ENCODE measurements at places on chromosomes 16 and 17.
A peak's percentile ranks its signal among the peaks of the same experiment; 100 is the strongest.

DNA sequence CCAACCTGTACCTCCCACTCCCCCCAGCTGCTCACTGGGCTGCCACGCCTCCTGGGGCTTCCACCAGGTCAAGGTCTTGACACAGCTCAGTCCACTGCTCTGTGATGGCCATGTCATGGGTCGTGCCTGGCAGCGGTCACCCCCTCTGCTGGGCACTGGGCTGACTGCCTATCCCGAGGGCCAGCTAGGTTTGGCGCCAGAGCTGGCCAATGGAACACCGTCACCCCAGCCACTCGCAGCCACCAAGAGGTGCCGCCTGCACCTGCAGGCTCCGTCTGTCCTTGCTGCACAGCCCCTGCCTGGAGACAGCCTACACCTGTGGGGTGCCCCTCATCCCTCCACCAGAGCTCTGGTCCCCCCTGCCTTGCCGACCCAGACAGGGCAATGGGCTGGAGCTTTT, 4.5 kb upstream of the RAB40C start:
- DNase-seq: no peak
- no peak overlapping the region for H3K4me3 ChIP-seq
- H3K4me1 ChIP-seq: peaks cover 11% of the 10 kb centered on the region
- H3K27me3 ChIP-seq: no peaks in the 10 kb centered on the region
- peaks cover 7% of the 10 kb centered on the region for H3K36me3 ChIP-seq

GRCh38 chr17:40448639-40449261, 5.5 kb downstream of the IGFBP4 start:
- no peaks in the 10 kb centered on the region for H3K27me3 ChIP-seq
- peak overlapping the region; percentile 52 for H3K4me3 ChIP-seq
- peak; percentile 29 for DNase-seq
- H3K36me3 ChIP-seq: peaks cover 62% of the 10 kb centered on the region
- H3K4me1 ChIP-seq: peaks cover 45% of the 10 kb centered on the region

DNA sequence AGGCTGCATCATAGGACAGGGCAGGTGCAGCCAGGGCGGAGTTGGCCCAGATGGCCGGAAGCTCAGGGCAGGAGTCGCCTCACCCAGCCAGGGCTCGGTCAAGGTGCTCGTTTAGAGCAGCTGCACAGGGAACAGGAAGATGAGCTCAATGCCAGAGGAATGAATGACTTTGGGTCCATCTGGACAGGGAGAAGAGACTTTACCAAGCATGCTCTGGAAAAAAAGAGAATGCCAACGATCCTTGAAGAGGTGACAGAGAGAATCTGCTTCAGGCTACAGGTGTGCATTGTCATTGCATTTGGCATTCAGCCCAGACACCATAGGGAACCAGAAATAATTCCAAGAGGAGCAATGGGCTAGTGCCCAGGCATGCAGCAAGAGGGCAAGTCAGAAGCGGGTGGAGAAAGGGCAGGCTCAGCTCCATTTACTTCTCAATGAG, 6.7 kb upstream of the MPP3 start:
- no peak overlapping the region for H3K27ac ChIP-seq
- DNase-seq: no peak

GRCh38 chr17:19718613-19719354, 2.4 kb upstream of the SLC47A2 start:
- no peak for DNase-seq
- H3K4me3 ChIP-seq: no peak overlapping the region
- H3K27me3 ChIP-seq: peaks cover 22% of the 10 kb centered on the region
- H3K36me3 ChIP-seq: no peaks in the 10 kb centered on the region
- no peaks in the 10 kb centered on the region for H3K4me1 ChIP-seq
- no peak overlapping the region for H3K27ac ChIP-seq

DNA sequence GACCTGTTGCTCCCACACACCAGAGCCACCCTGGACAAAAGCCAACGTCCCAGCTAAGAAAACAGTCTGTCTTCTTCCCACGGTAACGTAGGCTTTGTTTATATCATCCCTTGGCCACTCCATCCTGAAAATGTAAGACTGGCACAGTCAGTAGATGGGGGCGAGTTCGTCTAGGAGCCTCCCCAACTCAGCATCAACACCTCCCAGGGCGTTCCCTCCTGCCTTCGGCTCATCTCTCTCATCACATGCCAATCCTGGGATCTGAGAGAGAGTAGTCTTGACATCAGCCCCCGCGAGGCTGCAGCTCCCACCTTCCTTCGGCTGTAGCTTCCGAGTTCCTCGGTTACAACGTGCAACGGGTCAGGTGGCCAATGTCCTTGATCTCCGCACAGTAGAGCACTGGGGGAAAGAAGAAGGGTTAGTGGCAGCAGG, 894 bp downstream of the RNF227 start:
- peaks cover 22% of the 10 kb centered on the region for H3K36me3 ChIP-seq
- peak overlapping the region; percentile 61 for H3K4me3 ChIP-seq
- peak; percentile 72 for DNase-seq
- H3K27ac ChIP-seq: peak overlapping the region; percentile 26
- H3K27me3 ChIP-seq: no peaks in the 10 kb centered on the region

DNA sequence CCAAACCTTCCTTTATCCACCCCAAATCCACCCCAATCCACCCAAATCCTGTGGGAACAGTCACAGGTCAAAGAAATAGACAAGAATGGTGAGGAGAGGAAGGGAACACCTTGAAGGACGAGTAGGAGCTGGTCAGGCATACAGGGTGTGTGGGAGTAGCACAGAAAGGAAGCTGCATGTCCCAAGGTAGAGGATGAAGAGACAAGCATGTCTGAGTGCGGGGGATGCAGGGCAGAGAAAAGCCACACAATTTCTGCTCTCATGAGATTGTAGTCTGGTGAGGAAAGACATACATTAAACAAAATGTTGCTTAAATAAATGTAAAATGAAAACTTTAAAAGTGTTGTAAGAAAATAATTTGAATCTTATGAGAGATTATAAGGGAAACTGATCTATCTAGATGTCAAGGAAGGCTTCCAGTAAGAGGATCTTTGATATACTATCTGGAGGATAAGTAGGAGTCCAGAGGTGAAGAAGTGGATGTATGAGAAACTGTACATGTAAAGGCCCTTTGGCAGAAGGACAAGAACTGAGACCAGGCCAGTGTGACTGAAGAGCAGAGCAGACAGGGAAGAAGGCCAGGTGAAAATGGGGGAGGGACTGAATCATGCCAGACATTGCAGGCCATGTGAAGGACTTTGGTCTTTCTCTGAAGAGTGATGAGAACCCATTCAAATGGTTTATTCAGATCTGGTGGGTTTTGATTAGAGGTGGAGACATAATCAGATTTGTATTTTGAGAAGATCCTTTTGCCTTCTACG, 18.6 kb downstream of the TMEM98 start:
- H3K27me3 ChIP-seq: peaks cover 2% of the 10 kb centered on the region
- no peak overlapping the region for H3K4me3 ChIP-seq
- no peak for DNase-seq
- H3K27ac ChIP-seq: no peak overlapping the region

- H3K27me3 ChIP-seq: no peaks in the 10 kb centered on the region
- H3K27ac ChIP-seq: no peak overlapping the region
- DNase-seq: no peak
- peaks cover 6% of the 10 kb centered on the region for H3K36me3 ChIP-seq
Measured at GRCh38 chr16:14672403-14672971, 21.6 kb downstream of the PLA2G10 start.

GRCh38 chr17:58189436-58190146, 2.9 kb upstream of the EPX start:
- H3K27ac ChIP-seq: no peak overlapping the region
- no peaks in the 10 kb centered on the region for H3K4me1 ChIP-seq
- H3K4me3 ChIP-seq: no peak overlapping the region
- DNase-seq: peak; percentile 81

GRCh38 chr16:25108054-25108453, 3.5 kb upstream of the LCMT1 start:
- no peak for DNase-seq
- H3K36me3 ChIP-seq: no peaks in the 10 kb centered on the region
- H3K4me1 ChIP-seq: peaks cover 5% of the 10 kb centered on the region
- no peak overlapping the region for H3K4me3 ChIP-seq
- H3K27me3 ChIP-seq: no peaks in the 10 kb centered on the region
- H3K27ac ChIP-seq: no peak overlapping the region

GRCh38 chr16:1530883-1531637, 2.4 kb upstream of the TMEM204 start:
- H3K27me3 ChIP-seq: no peaks in the 10 kb centered on the region
- H3K36me3 ChIP-seq: peaks cover 2% of the 10 kb centered on the region
- H3K27ac ChIP-seq: no peak overlapping the region
- DNase-seq: peak; percentile 43
- H3K4me3 ChIP-seq: no peak overlapping the region

DNA sequence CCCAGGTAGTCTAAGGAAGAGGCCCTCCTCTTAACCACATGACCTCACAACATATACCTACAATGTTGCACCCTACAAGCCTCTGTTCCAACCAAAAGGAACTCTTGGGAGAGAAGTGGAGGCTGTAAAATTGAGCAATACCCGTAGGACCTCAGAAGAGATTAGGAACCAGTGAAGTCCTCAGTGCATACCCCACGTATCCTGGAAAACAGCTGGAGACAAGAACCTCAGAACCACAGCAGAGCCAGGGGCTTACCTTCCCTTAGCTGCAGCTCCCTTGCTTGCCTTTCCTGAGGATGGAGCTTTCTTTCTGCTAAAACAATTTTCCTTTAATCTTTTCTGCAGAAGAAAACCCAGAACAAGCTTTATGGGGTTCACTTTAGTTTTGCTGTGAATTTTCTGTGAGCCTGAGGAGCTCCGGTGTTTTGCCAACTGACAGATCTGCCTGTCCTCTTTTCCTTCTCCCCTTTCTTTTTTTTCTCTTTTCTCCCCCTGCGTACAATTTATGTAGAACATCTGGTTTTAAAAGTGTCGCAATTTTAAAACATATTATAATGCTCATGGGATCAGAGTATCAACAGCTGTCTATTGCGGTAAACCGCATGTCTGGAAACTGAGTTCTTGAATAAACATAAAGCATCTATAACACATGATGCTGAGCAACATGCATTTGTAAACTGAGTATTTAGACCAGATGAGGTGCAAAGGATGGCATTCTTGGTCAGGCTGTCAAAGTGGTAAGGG, 226.4 kb upstream of the MAF start:
- H3K4me3 ChIP-seq: no peak overlapping the region
- no peaks in the 10 kb centered on the region for H3K4me1 ChIP-seq
- H3K36me3 ChIP-seq: no peaks in the 10 kb centered on the region
- H3K27ac ChIP-seq: no peak overlapping the region
- DNase-seq: no peak

DNA sequence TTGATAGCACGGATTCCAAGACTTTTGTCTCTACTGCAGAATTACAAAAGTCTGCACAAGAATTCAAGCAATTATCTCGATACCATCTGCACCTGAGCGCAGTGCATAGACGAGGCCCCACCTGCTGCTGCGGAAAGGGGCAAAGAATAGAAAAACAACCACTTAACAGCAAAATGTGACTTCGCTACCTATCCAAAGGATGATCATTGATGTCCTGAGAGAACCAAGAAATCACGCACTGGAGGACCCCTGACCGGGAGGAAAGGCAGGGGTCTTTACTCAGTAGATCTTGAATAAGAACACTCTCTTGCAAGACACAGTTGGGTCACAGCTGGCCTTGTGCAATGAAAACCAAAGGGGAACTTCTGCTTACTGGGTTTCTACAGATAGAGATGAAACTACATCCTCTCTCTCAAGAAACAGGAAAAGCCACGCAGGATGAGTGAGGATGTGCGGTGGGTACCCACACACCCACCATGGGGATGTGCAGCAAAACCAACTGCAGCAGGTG, 147.4 kb upstream of the RPH3AL start:
- no peaks in the 10 kb centered on the region for H3K36me3 ChIP-seq
- H3K4me1 ChIP-seq: peaks cover 9% of the 10 kb centered on the region
- H3K27ac ChIP-seq: no peak overlapping the region

DNA sequence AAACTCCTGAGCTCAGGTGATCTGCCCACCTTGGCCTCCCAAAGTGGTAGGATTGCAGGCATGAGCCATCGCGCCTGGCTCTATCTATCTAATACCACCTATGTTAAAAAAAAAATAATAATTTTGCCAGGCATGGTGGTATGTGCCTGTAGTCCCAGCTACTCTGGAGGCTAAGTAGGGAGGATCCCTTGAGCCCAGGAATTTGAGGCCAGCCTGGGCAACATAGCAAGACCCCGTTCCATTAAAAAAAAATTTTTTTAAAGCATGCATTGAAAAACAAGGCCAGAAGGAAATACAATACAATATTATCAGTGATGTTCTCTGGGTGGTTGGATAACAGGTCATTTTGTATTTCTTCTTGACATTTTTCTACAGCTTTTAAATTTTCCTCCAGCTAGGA, 45.2 kb upstream of the HELZ start:
- no peaks in the 10 kb centered on the region for H3K27me3 ChIP-seq
- H3K27ac ChIP-seq: no peak overlapping the region
- no peak overlapping the region for H3K4me3 ChIP-seq
- peaks cover 3% of the 10 kb centered on the region for H3K4me1 ChIP-seq

DNA sequence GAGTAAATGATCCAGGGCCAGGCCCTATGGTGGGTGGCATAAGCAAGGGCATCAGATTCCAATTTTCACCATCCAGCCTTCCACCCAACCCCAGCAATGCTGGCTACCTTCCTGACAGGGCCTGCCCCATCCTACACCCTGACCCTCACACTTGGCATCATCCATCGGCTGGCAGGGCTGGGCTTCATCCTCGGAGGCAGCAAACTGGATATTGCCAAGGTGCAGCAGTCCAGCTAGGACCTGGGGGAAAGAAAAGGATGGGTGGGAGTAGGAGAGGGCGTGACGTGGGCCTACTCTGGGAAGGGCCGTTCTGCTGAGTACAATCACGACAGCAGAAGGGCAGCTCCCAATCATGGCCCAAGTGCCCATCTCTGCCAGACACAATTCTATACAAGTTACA, 23.5 kb downstream of the MYO19 start:
- H3K4me1 ChIP-seq: no peaks in the 10 kb centered on the region
- no peak overlapping the region for H3K4me3 ChIP-seq
- peaks cover 43% of the 10 kb centered on the region for H3K36me3 ChIP-seq
- no peak for DNase-seq
- H3K27me3 ChIP-seq: no peaks in the 10 kb centered on the region

GRCh38 chr17:74569020-74570003, 2.0 kb upstream of the CD300H start:
- H3K36me3 ChIP-seq: no peaks in the 10 kb centered on the region
- no peak overlapping the region for H3K27ac ChIP-seq
- DNase-seq: peak; percentile 58
- no peak overlapping the region for H3K4me3 ChIP-seq
- no peaks in the 10 kb centered on the region for H3K27me3 ChIP-seq

DNA sequence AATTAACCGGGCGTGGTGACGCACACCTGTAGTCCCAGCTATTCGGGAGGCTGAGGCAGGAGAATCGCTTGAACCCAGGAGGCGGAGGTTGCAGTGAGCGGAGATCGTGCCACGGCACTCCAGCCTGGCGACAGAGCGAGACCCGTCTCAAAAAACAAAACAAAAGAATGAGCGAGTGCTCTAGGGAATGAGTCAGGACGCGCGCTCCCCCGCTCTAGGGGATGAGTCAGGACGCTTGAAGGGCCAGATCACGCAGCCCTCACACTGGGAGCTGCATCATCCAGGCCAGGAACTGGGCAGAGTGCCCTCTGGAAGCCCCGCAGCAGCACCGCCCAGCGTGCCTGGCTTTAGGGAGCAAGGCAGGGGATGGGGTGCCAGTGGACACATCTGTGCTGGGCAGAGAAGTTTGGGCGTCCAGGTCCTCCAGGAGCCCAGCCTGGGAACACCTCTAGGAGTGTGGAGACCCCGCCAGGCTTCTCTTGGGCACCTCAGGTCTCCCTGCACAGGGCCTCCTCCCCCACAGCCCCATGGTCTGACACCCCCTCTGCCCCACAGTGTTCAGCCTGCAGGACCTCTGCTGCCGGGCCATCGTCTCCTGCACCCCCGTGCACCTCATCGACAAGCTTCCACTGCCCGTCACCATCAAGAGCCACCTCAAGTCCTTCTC, 3.9 kb upstream of the WFIKKN1 start:
- DNase-seq: peak; percentile 97
- H3K4me3 ChIP-seq: no peak overlapping the region
- no peaks in the 10 kb centered on the region for H3K27me3 ChIP-seq
- peak overlapping the region; percentile 75 for H3K27ac ChIP-seq
